ENCODE measurements at places on chromosomes 6 and 20.

DNA sequence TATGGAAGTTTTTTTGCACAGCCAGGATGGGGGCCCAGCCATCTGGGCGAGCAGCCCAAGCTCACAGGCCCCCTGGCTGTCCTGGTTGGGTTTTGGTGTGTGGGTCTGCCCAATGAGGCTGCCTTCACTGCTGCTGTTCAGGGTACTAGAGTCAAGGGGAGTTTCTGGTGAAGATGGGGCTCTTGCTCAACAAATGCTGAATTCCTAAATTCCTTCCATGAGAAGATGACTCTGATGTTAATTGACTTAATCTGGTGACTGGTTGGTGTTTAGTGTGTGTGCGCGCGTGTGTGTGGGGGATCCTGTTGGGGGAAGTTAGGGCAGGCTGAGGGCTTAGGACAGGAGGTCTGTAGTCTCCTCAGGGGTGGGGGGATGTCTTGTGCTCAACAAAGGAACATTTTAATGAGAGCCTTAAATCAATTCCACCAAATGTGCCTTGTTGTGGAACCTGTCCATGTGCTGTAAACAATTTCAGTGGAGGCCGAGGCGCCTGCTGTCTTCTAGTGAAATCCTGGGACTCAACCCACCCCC lies 1.9 kb downstream of the PTK7 start:
- H3K36me3 ChIP-seq: peaks cover 4% of the 10 kb centered on the region
- H3K27ac ChIP-seq: no peak overlapping the region
- H3K4me3 ChIP-seq: peak overlapping the region; percentile 49
- DNase-seq: no peak
- H3K27me3 ChIP-seq: peaks cover 16% of the 10 kb centered on the region

DNA sequence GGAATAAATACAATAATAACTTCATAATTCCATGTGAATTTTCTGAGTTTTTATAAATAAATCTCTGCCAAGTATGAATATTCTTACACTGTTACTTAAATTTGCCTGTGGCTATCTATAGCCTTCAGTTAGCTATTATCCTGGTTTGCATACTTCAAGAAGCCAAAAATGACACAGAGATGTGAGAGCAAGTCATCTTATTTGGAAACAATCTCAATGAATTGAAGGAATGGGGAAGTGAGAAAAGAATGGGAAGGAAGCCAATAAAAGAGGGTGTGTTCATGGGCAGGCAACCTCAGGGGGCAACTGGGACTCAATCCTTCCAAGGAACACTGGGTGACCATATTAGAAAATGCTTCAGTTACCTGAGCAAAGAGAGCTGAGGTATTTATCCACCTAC lies 9.9 kb downstream of the HAO1 start:
- peaks cover 43% of the 10 kb centered on the region for H3K27me3 ChIP-seq
- no peaks in the 10 kb centered on the region for H3K36me3 ChIP-seq
- DNase-seq: no peak

- H3K27me3 ChIP-seq: peaks cover 8% of the 10 kb centered on the region
- no peaks in the 10 kb centered on the region for H3K4me1 ChIP-seq
- no peaks in the 10 kb centered on the region for H3K36me3 ChIP-seq
- no peak for DNase-seq
These were observed 304.2 kb upstream of the CDH4 start for GRCh38 chr20:60947819-60948218.

GRCh38 chr6:71608646-71609045 lies 277.7 kb upstream of the RIMS1 start:
- H3K36me3 ChIP-seq: no peaks in the 10 kb centered on the region
- H3K27me3 ChIP-seq: no peaks in the 10 kb centered on the region
- no peak overlapping the region for H3K27ac ChIP-seq
- DNase-seq: no peak
- H3K4me3 ChIP-seq: no peak overlapping the region

DNA sequence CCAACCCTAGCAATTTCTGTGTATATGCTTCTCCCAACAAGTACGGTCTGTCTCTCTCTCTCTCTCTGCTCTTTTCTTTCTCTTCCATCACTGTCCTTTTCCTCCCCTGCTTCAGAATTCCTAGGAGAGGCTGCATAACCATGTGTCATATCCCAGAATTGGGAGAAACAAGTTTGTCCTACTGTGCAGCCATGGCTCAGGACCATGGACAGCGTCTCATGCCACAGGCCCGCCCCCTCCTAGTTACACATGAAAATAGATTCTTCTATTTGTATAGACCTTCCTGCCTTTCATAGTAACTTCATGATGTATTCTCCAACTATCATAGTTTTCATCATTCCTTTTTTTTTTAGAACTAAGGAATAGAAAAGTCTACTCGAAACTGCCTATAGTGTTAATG lies 98.0 kb downstream of the FNDC1 start:
- H3K36me3 ChIP-seq: no peaks in the 10 kb centered on the region
- no peak for DNase-seq
- no peak overlapping the region for H3K27ac ChIP-seq
- H3K4me1 ChIP-seq: no peaks in the 10 kb centered on the region
- H3K27me3 ChIP-seq: peaks cover 22% of the 10 kb centered on the region

- no peaks in the 10 kb centered on the region for H3K36me3 ChIP-seq
- peaks cover 76% of the 10 kb centered on the region for H3K27me3 ChIP-seq
- H3K27ac ChIP-seq: no peak overlapping the region
- no peaks in the 10 kb centered on the region for H3K4me1 ChIP-seq
- DNase-seq: no peak
- H3K4me3 ChIP-seq: no peak overlapping the region
These were observed 3.1 kb upstream of the EMILIN3 start for GRCh38 chr20:41369673-41370072.

DNA sequence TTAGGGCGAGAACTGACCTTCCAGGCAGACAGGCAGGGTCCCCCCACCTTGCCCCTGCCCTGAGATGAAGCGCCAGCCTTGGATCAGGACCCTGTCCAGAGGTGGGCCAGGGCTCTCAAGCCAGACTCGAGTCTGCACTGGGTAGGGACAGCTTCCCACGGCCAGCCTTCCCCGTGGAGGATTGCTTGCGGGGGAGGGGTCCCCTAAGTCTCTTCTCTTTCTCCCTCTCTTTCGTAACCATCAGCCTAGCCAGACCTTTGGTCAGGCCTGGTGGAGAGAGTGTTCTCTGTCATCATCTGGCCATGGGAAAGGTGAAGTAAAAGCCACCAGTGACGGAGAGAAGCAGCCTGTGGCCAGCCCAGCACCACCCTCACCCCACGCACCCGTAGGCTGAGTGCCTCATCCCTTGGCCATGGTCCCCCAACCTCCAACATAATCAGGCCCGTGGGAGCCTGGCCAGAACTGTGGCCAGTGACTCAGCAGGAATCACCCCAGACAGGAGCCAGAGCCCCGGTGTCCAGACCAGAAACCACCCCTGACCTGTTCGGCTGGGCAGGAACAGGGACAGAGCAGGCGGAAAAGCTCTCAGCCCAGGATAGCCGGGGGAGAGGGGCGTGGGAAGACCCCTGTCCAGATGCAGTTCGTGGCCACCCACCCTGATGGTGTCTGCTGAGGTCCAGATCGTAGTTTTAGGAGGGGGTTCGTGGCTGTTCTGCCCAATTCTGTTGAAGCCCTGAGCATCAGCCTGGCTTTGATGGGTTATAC lies 47.1 kb downstream of the SNAI1 start:
- no peak overlapping the region for H3K4me3 ChIP-seq
- no peaks in the 10 kb centered on the region for H3K4me1 ChIP-seq
- no peak for DNase-seq
- H3K36me3 ChIP-seq: no peaks in the 10 kb centered on the region
- H3K27me3 ChIP-seq: peaks cover 18% of the 10 kb centered on the region

- no peak for DNase-seq
- peaks cover 29% of the 10 kb centered on the region for H3K36me3 ChIP-seq
- H3K4me3 ChIP-seq: no peak overlapping the region
- no peak overlapping the region for H3K27ac ChIP-seq
These were observed 11.7 kb downstream of the HDAC2 start for GRCh38 chr6:113959235-113959634.

- H3K36me3 ChIP-seq: peaks cover 17% of the 10 kb centered on the region
- H3K4me1 ChIP-seq: peaks cover 57% of the 10 kb centered on the region
- H3K27me3 ChIP-seq: no peaks in the 10 kb centered on the region
- H3K27ac ChIP-seq: peak overlapping the region; percentile 74
These were observed 232.3 kb downstream of the GMPR start for GRCh38 chr6:16470502-16471221.

GRCh38 chr20:48278961-48279481 lies 493.7 kb upstream of the SULF2 start:
- H3K27me3 ChIP-seq: peaks cover 80% of the 10 kb centered on the region
- DNase-seq: no peak
- H3K4me1 ChIP-seq: no peaks in the 10 kb centered on the region
- H3K36me3 ChIP-seq: peaks cover 3% of the 10 kb centered on the region
- H3K27ac ChIP-seq: no peak overlapping the region
- no peak overlapping the region for H3K4me3 ChIP-seq

GRCh38 chr6:163436843-163437242 lies 22.3 kb downstream of the QKI start:
- no peak overlapping the region for H3K27ac ChIP-seq
- H3K4me3 ChIP-seq: no peak overlapping the region
- DNase-seq: no peak

- peaks cover 65% of the 10 kb centered on the region for H3K4me1 ChIP-seq
- DNase-seq: no peak
These were observed 5.9 kb downstream of the PTPRA start for GRCh38 chr20:2879146-2879545.

GRCh38 chr20:20393207-20394120 lies 25.6 kb downstream of the INSM1 start:
- no peak for DNase-seq
- H3K36me3 ChIP-seq: peaks cover 18% of the 10 kb centered on the region
- H3K4me1 ChIP-seq: no peaks in the 10 kb centered on the region
- H3K4me3 ChIP-seq: no peak overlapping the region

DNA sequence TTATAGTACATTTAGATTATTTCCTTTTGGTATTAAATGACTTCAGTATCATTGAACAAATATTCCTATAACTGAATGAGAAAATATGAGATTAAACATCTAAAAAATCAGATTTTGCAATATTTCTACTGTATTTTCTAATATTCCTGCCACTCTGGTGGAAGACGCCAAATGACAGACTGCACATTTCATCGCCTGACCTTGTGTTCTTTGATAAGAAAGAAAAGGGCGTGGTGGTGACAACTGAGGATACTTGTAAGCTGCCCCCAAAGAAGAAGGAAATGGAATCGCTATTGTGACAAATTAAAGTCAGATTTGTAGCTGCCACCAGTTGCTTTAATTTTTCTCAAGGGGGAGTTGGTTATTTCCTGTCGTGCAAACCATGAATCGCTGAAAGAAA lies 131.3 kb downstream of the MTFR2 start:
- DNase-seq: no peak
- no peaks in the 10 kb centered on the region for H3K36me3 ChIP-seq
- H3K4me3 ChIP-seq: no peak overlapping the region
- H3K4me1 ChIP-seq: no peaks in the 10 kb centered on the region

DNA sequence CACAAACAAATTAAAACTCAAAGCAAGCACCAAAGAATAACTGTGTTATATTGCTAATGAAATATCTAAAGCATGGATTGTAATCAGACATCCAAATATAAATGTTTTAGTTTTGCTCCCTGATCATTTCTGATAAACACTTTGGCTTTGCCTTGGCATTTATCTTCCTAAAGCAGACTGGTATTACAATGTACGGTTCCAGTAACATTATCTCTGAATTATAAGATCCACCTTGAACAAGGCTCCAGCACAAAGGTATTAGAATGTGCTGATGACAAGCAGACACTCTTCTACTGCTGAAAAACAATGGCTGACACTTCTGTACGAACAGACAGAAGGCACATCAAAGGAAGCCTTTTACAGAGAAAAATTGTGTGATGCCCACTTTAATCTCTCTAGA lies 74.6 kb downstream of the INSM1 start:
- peaks cover 8% of the 10 kb centered on the region for H3K4me1 ChIP-seq
- no peak for DNase-seq
- no peaks in the 10 kb centered on the region for H3K27me3 ChIP-seq
- no peak overlapping the region for H3K4me3 ChIP-seq
- peaks cover 13% of the 10 kb centered on the region for H3K36me3 ChIP-seq

DNA sequence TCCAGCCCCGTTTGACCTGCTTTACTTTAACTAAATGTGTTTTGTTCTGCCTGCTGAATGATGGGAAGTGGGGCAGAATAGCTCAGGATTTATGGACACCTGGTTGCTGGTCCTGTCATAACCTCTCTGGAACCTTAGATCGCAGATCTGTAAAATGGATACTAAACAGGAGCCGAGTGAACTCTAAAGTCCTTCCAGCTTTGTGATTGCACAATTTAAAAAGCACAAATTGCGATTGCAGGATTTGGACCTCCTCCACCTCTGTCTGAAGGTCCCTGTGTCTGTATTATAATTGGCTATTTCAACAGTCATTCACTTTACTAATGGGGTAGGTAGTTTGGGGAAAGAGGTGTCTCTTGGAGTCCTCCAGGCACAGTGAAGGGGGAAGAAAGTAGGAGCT lies 220.4 kb downstream of the LY86 start:
- no peaks in the 10 kb centered on the region for H3K36me3 ChIP-seq
- H3K27me3 ChIP-seq: peaks cover 17% of the 10 kb centered on the region
- no peak overlapping the region for H3K27ac ChIP-seq

- no peaks in the 10 kb centered on the region for H3K36me3 ChIP-seq
- DNase-seq: no peak
- no peak overlapping the region for H3K4me3 ChIP-seq
These were observed 18.6 kb upstream of the RNF217 start for GRCh38 chr6:124943658-124944057.

GRCh38 chr20:58459058-58459750 lies 56.0 kb downstream of the APCDD1L start:
- H3K27me3 ChIP-seq: no peaks in the 10 kb centered on the region
- H3K36me3 ChIP-seq: no peaks in the 10 kb centered on the region
- no peak overlapping the region for H3K4me3 ChIP-seq
- DNase-seq: no peak
- no peak overlapping the region for H3K27ac ChIP-seq

GRCh38 chr6:169826697-169827096 lies 75.3 kb downstream of the ERMARD start:
- peaks cover 3% of the 10 kb centered on the region for H3K4me1 ChIP-seq
- no peak overlapping the region for H3K27ac ChIP-seq
- peaks cover 78% of the 10 kb centered on the region for H3K27me3 ChIP-seq
- H3K36me3 ChIP-seq: peaks cover 1% of the 10 kb centered on the region

DNA sequence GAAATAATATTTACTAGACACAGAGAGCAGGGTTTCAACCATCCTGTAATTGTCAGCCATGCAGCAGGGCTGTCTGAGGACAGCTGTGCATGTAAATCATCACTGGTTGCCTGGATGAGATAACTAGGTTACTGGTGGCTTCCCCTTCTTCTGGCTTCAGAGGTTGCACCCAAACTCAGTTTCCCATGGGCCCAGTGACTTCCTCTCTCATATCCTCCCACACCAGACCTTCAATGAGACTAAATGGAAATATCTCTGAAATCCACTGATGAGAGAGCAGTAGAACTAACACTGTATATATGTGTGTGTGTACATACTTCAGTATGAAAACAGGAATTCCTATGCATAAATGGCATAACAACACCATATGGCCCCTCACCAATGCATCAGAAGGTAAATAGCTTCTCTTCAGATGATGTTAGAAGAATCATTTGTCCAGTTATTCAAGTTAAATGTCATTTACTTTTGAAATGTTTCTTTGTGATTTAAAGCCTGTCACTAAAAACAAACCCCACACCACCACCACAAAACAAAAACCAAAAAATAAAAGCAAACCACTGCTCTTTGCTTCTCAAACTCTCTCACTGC lies 51.0 kb upstream of the IL20RA start:
- H3K27me3 ChIP-seq: no peaks in the 10 kb centered on the region
- peaks cover 2% of the 10 kb centered on the region for H3K36me3 ChIP-seq
- peaks cover 10% of the 10 kb centered on the region for H3K4me1 ChIP-seq
- no peak for DNase-seq
- H3K4me3 ChIP-seq: no peak overlapping the region

- peaks cover 26% of the 10 kb centered on the region for H3K27me3 ChIP-seq
- H3K4me1 ChIP-seq: no peaks in the 10 kb centered on the region
- no peak overlapping the region for H3K4me3 ChIP-seq
- DNase-seq: no peak
- no peak overlapping the region for H3K27ac ChIP-seq
These were observed 48.2 kb upstream of the F13A1 start for GRCh38 chr6:6368684-6369052.
